ENCODE measurements at places on chromosomes 16 and 17. TPM values are rescaled to one million over a fixed set of nuclear protein-coding genes. Genes with fewer than 3 reads are reported as not detected.
A peak's percentile ranks its signal among the peaks of the same experiment; 100 is the strongest.

Gene OTOA
- 0.40 TPM for total RNA-seq

Gene HOXB1
- not detected for total RNA-seq

Gene CA7
- total RNA-seq = not detected

Gene DNAAF1
- total RNA-seq = 2.9 TPM

Gene MAZ
- total RNA-seq = 132 TPM

DNA sequence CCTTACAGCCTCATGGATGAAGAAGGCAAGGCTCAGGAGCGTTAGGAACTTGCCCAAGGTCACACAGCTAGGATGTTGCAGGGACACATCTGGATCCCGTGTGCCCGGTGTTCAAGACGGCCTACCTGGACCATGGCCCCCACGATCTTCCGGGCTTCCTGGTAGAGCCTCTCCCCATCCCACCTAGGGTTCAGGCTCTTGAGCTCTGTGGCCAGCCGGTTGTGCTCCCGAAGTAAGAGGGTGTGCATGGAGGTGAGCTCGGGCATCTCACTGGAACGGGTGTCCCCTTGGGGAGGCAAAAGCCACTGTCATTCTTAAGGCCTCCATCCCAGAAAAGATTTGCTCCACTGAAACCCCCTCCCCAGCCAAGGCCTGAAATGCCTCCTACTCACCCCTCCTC lies 5.3 kb downstream of the MPO start:
- DNase-seq = no peak
- no peaks in the 10 kb centered on the region for H3K27me3 ChIP-seq
- no peak overlapping the region for H3K27ac ChIP-seq
- H3K36me3 ChIP-seq = no peaks in the 10 kb centered on the region

DNA sequence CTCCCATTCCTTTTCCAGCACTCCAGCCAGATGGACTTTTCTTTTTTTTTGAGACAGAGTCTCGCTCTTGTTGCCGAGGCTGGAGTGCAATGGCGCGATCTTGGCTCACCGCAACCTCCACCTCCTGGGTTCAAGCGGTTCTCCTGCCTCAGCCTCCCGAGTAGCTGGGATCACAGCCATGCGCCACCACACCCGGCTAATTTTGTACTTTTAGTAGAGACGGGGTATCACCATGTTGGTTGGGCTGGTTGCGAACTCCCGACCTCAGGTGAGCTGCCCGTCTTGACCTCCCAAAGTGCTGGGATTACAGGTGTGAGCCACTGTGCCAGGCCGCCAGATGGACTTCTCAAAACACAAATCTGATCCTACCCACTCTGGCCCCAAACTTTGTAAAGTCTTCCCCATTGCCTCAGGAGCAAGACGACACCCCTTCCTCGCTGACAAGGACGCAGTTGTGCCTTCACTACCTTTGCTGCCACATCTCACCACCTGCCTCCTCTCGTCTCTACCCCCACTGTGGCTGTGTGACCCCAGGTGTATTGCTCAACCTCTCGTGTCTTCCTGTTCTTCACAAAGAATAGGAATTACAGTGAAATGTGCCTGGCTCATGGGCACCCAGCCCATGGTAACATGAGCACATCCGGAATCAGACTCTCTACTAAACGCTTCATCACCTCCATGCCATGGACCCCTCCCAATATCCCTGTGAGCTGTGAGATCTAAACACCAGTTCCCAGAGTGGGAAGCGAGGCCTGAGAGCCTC lies 3.7 kb upstream of the BANP start:
- peaks cover 43% of the 10 kb centered on the region for H3K4me1 ChIP-seq
- peak overlapping the region; percentile 78 for H3K27ac ChIP-seq
- peak; percentile 62 for DNase-seq
- no peak overlapping the region for H3K4me3 ChIP-seq
- H3K27me3 ChIP-seq = no peaks in the 10 kb centered on the region
- H3K36me3 ChIP-seq = no peaks in the 10 kb centered on the region

- H3K27ac ChIP-seq = peak overlapping the region; percentile 95
- peak; percentile 47 for DNase-seq
- H3K4me1 ChIP-seq = peaks cover 60% of the 10 kb centered on the region
- no peaks in the 10 kb centered on the region for H3K36me3 ChIP-seq
- no peaks in the 10 kb centered on the region for H3K27me3 ChIP-seq
- peak overlapping the region; percentile 87 for H3K4me3 ChIP-seq
Measured at GRCh38 chr17:38871247-38872015, 1.6 kb downstream of the LASP1 start.

GRCh38 chr16:50800074-50800473 lies 58.2 kb downstream of the CYLD start:
- no peak overlapping the region for H3K27ac ChIP-seq
- H3K36me3 ChIP-seq = peaks cover 3% of the 10 kb centered on the region
- no peaks in the 10 kb centered on the region for H3K4me1 ChIP-seq
- no peak for DNase-seq
- H3K4me3 ChIP-seq = no peak overlapping the region

- H3K4me1 ChIP-seq = no peaks in the 10 kb centered on the region
- H3K27ac ChIP-seq = no peak overlapping the region
- H3K4me3 ChIP-seq = no peak overlapping the region
- H3K36me3 ChIP-seq = peaks cover 73% of the 10 kb centered on the region
Measured at GRCh38 chr16:8904018-8904430, 21.9 kb downstream of the LITAFD start.
